ENCODE measurements at places on chromosomes 6 and 20. TPM values are rescaled to one million over a fixed set of nuclear protein-coding genes. Genes with fewer than 3 reads are reported as not detected.

- no peak for DNase-seq
Measured at GRCh38 chr6:76861403-76861802, 601.9 kb downstream of the HTR1B start.

DNA sequence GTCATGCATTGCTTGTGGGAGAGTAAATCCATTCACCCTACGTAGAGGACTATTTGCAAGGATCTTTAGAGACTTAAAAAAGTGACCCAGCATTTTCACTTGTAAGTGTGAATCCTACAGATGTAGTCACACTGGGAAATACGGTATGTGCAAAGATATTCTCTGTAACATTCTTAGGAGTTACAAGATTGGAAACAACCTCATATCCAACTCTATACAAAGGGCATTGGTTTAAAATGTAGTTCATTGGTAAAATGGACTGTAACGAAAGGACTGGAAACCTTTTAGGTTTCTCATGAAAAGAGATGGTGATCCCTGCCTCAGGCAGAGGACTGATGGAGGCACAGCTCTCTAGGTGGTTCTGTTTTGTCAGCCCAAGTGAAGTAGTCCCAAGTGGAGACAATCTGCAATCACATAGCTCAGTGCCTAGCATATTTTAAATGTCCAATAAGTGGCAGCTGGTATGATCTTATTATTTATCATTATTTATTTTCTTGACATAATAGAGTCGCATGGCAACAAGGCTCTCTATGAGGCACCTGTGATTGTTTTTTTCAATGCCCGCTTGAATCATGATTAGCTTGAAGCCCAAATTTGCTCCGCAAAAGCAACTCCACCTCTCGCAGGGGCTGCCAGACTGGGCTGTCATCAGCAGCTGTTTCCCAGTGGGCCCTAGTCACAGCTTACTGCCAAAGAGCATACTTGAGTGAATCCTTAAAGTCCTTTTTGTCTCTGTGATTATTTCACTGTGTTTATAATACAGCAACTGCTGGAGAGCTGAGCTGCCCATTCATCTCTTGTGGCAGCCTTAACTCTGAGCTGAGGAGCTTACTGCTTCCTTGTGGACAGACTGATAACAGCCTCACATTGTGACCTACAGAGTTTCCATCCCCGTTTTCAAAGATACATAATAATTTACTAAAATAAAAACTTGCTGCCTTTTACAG lies 19.8 kb upstream of the ENPP1 start:
- DNase-seq = no peak

DNA sequence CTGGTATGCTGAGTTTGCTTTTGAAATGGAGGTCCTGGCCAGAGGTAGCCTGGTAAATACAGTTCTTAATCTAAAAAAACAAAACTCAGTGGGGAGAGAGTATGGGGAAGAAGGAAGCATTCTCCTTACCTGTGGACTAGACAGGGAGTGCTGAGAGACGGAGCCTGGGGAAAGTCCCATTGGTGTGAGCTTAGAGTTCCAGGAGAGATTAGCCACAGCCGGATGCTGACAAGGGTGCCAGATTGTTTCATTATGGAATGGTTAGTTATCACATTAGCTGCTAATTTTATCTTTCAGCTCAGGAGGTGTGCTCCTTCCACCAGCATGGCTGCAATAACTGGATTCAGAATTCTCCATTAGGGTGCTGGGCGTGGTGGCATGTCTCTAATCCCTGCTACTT lies 75.9 kb downstream of the RREB1 start:
- DNase-seq = no peak

DNA sequence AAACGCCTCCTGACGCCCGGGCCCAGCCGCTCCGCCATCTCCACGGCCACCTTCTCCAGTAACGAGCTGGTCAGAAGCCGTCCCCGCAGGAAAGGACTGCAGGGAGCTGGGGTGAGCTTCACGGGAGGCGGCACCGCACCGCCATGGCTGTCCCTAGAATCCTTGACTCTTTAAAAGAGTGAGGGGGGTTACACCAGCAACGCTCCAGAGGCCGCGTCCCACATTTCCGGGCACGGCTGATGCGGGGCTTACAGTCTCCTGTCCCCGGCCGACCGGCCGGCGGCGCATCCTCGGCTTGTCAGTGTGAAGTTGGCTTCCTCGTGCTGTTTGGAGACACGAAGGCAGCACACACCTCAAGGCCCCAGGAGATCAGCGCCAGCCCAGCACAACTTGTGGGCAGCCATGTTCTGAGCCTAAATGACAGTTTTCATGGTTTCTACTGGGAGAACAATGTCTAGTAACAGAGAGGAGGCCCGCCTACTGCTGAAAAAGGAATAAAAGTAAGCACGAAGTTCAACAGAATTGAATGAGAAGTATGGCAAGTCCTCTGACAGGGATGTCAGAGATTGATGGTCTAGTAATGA lies 30.4 kb downstream of the SLC2A4RG start:
- no peak for DNase-seq

TOMM34 gene
- 30.6 TPM for total RNA-seq

DYNLT2 gene
- total RNA-seq = 2.1 TPM

All from Panc1 (cell line).